ENCODE measurements at places on chromosomes 2 and 18. TPM values are rescaled to one million over a fixed set of nuclear protein-coding genes. Genes with fewer than 3 reads are reported as not detected.

Gene NOL4
- total RNA-seq, result not detected

Gene CCL20
- total RNA-seq, result not detected

Gene MARCHF4
- not detected for total RNA-seq

Gene RNU2-63P
- 13.6 TPM for total RNA-seq

All from activated naive CD4-positive, alpha-beta T cell treated with anti-CD3 and anti-CD28 coated beads, Interleukin-2, amount 10 ng/mL, durations not matched to agents 5 hours and 36 hours (primary cell).